ENCODE measurements at places on chromosomes 2 and 18.

DNA sequence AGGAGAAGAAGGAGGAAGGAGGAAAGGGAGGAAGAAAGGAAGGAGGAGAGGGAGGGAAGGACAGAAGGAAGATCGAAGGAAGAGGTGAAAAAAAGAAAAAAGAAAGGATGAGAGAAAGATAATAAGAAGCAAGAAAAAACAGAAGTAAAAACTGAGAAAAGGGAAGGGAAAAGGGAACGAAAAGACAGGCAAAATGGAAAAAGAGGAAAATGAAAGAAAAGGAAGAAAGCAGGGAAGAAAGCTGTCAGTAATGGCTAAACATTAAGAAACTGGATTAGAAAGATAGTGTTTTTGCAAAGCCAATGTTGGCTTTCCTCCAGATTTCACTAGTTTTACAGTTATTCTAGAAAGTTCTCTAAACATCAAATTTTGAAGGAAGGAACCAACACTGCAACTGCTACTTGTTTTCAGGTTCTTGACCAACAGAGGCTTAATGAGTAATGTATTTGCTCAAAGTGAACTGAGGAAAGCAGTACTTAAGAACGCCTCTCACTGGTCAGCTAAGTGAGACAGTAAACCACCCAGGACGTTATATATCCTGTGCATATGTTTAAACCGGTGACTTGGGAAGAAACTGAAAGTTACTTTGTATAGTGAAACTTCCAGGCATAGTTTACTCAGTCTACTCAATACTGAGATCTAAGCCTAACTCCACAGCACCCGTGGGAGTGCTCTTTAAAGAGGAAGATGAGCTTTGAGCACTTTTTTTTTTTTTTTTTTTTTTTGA is 286.2 kb upstream of the TRIB2 start:
- no peak for DNase-seq

DNA sequence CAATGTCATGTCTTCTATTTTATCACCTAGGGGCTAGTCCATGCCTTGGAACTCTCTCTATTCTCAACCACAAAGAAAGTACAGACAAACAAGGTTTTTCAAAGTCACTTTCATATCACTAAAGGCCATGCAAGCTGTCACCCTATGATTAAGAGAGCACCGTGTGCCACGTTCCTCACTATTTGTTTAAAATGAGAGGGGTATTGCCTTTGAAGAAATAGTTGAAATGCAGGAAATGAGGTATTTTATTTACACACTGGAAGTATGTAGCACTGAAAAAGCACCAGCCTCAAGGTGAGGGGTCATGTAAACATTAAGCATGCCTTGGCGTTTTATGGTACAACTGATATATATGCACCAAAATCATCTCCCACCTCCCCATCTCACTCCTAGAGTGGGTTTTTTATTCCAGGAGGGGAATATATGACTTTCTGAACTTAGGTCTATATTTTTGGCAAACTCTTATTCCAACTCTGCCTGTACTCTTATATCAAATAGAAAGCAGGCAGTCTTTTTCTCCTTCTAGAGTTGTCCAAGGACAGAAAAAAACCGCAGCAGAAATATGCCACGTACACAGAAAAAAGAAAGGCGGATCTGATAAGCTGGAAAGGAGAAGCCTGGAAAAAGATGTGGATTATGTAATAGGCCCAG is 53.5 kb downstream of the VSNL1 start:
- DNase-seq: no peak

GRCh38 chr18:53165770-53166169 is 825.8 kb downstream of the DCC start:
- no peak for DNase-seq

DNA sequence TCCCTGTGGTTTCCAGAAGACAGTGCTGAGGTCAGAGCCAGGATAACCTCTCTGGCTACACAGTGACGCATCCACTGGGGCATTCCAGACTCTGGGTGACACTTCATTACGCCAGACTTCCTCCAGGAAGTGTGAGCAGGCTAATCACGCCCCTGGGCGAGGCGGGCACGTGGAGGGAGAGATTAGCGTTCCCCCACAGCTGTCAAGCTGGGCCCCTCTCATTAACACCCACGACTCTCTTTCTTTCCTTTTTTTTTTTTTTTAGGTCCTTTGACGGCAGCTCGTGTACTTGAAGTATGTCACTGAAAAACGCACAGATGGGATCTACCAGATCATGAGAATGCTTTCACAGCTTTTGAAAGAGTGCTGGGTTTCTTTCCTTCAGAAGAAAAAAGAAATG is 274.6 kb downstream of the AFF3 start:
- no peak for DNase-seq
